ENCODE measurements at places on chromosomes 4 and X.

- no peak for DNase-seq
Measured at GRCh38 chrX:106331606-106332005, 163.5 kb downstream of the PWWP3B start.

- DNase-seq: no peak
Measured at GRCh38 chr4:27316176-27316575, 455.5 kb downstream of the STIM2 start.

DNA sequence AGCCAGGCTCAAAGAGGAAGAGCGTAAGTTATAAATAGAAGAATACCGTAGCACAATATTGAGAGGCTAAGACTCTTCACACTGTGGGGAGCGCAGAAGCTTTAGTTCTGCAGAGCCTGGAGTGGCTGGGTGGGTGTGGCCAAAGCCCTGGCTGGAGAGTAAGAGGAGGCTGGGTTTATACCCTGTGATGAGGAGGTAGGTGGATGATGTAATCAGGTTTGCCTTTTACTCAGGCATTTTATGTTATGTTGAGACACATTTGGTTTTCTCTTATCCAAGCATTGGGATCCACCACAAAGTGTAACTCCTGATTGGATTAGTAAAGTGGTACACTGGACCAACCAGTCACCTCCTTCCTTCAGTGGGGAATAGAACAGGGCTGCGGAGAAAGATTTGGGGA lies 13.9 kb downstream of the CDS1 start:
- no peak for DNase-seq

DNA sequence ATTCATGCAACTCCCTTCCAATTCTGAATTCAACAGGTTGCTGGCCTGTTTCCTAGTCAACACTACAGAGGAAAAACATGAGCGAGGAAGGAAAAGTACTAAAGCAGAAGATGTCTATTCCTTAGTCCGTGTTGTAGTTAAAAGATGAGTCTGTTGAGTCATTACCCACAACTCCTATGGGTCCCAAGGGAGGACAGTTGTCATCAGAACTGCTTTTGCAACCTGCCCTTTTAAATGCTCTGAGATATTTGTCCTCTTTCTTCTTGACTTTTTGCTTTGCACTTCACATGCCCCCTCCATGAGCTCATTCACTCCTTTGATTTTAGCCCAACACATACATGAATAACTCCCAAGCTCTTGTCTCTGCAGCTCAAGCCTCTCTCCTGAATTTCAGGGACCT lies 119.2 kb downstream of the CORIN start:
- no peak for DNase-seq

DNA sequence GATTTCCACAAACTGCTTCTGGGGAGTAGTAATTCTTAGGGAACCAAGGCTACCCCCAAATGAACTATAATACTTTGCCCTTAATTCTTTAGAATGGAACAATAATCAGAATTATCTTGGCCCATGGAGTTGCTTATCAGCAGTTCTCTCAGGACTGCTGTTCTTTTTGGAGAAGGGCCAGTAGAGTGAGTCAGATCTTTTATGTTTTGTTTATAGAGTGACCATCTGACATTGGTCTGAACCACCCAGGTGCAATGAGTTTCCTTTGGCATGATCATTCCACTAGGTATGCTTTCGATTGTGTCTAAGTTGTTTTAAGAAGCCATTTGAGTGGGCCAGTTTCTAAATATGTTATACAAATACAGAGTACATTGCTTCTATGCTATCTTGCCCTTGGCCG lies 31.8 kb downstream of the PRRG1 start:
- no peak for DNase-seq

GRCh38 chr4:175970724-175971123 lies 94.9 kb upstream of the WDR17 start:
- no peak for DNase-seq

GRCh38 chrX:103214870-103215424 lies at the start of gene BEX4:
BEX4 (plus strand) TSS chrX:103215108; CDS start chrX:103216154, 1,046 bp downstream.
- peak; percentile 53 for DNase-seq

DNA sequence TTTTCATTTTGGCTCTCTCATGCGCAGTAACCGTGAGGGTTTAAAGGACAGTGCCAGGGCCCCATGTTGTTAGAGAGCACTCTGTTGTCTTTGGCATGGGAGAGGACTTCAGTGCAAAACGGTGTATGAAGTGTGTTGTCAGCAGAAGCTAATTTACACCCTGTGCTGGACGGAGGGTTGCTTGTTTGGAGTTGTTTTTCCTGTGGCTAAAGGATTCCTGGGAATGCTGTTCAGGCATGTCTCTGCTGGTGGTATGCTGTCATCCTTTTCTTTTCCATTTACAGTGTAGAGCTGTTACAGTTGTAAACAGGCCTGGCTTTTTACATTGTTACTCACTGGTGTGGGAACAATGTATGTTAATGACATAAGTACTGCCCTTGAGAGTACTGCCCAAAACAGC lies 206.3 kb downstream of the CBR4 start:
- no peak for DNase-seq

DNA sequence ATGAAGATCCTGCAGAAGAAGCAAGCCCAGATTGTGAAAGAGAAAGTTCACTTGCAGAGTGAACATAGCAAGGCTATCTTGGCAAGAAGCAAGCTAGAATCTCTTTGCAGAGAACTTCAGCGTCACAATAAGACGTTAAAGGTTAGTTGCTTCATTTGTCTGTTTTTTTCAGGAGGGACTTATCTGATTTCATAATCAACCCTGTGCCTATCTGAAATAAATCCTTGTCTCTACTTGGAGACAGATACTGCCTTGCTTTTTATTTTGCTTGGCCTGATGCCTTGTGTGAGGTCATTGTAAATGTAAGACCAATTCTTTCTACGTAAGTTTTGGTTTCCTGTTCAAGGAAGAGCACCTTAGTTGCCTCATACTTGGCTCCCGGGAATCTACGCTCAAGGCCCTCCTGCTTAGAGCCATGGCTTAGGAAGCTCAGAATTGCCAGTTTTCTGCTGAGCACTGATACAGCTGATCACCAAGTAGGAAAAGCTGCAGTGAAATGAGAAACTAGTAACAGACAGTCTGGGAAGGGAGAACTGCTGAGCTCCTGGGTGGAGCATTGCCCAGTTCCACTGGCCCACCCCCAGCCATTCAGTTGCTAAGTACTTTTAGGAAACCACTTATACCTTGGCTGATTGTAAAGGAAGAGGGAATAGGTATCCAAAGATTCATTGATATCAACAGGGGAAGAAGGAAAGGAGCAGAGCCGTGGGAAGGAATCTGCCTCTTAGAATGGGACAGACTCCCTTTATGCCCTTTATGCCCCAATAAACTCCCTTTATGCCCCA lies 41.8 kb downstream of the RBBP7 start:
- DNase-seq: no peak

GRCh38 chr4:161496-162284 lies 37.4 kb downstream of the ZNF718 start:
- no peak for DNase-seq

- DNase-seq: no peak
Measured at GRCh38 chr4:153008578-153009199, 72.6 kb downstream of the FHDC1 start.

GRCh38 chr4:175705407-175705806 lies 106.7 kb downstream of the GPM6A start:
- no peak for DNase-seq

DNA sequence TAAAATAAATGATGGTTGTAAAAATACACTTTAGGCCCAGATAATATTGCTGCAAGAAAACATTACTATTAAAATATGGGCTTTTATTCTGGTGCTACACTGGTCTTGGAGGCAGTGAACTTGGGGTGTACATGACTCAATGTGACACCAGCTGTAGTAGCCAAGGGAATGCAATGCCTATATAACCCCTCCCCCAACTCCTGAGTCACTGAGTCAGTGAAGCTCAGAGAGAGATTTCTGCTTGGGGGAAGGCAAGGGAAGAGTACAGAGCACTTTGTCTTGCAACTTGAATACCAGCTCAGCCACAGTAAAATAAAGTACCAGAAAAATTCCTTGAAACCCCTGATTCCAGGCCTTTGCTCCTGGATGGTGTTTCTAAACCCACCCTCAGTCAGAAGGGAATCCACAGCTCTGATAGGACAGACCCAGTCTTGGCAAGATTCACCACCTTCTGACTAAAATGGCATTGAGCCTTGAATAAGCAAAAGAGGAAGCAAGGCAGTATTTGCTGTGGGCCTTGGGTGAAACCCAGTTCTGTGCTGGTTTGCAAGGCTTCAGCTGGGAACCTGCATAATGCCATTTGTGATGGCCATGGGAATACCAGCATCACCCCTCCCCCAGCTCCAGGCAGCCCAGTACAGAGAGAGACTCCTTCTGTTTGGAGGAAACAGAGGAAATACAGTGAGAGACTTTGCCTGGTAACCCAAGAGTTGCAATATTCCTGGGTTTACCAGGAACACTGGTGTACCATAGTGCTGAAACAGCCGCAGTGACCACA lies 209.9 kb downstream of the IQCM start:
- DNase-seq: no peak

DNA sequence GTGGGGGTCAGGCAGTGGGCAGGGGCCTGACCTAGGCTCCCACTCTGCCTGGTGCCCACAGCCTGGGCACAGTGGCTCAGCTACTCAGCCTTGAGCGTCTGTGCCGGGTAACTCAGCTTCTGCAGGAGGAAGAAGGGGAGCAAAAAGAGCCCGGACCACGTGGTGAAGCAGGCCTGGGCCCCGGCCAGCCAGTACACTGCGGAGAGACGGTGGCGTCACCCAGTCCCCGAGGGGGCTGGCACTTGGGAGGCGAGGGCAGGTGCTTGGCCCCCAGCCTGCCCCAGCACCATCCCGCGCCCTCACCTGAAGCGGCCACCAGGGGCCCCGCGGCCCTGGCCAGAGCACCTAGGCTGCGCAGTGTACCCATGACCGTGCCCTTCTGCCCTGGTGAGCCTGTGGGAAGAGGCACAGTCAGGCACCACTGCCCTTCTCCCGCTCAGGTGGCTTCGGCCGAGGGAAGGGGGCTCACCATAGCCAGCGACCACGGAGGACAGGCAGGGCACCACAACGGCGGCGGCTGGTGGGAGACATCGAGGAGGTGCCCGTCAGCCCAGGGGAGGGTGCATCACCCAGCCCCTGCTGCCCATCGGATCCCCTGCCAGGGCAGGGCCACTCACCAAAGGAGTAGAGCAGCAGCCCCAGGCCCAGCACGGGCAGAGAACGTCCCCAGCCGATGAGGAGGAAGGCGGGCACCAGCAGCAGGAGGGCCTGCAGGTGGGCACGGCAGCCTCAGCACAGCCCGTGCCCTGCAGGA lies 32.3 kb downstream of the NOP14 start:
- no peak for DNase-seq

- no peak for DNase-seq
Measured at GRCh38 chr4:139534287-139534950, 21.6 kb downstream of the SETD7 start.

DNA sequence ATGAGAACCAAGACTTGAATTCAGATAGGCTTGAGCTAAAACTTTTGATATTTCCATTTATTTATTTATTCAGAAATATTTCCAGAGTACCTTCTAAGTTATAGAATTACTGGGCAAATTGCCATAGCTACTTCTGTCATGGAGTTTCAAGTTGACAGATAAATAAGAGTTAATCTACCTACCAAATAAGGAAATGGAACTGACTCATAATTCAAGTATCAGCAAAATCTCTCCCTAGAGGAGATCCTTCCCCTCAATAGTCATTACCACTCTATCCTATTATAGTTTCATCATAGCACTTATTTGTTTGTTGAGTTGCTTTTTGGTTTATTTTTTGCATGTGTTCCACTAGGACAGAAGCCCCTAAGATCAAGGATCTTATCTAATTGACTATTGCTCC lies 48.8 kb upstream of the CCSER1 start:
- no peak for DNase-seq

GRCh38 chr4:101711590-101712260 lies 78.8 kb upstream of the BANK1 start:
- DNase-seq: no peak

DNA sequence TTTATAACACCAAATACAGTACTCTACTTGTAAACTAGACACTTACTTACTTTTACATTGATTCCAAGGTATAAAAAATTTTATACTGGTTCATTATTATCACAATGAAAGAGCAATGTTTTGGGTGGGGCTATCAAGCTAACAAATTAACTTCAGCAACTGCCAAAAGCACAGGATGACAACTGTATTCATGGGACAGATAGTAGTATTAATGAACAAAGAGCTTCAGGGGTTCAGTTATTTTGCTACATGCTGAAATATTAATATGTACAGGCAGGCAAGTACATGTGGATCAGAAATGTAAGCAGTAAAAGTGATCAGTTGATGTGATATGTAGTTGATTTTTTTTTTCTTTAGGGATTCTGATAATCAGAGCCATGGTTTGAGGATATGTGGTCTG lies 112.9 kb downstream of the NAA11 start:
- DNase-seq: no peak

DNA sequence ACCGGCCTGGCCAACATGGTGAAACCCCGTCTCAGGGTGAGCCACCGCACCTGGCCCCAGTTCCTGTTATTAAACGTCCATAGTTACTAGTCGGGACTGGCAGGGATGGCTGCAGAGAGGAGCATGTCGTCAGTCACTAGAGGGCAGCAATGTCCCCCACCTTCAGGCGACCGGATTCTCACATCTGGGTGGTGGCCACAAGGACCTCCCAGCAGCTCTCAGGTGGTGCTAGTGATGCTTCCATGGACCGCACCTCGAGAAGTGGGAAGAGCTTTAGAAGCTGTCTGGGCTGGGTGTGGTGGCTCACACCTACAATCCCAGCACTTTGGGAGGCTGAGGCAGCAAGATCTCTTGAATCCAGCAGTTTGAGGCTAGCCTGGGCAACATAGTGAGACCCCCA lies 13.3 kb upstream of the IL3RA start:
- peak; percentile 23 for DNase-seq

- no peak for DNase-seq
Measured at GRCh38 chr4:21032089-21032645, 331.9 kb downstream of the PACRGL start.

GRCh38 chr4:156732634-156733033 lies 239.0 kb downstream of the PDGFC start:
- DNase-seq: no peak

- DNase-seq: no peak
Measured at GRCh38 chr4:168059251-168059650, 33.1 kb upstream of the ANXA10 start.

DNA sequence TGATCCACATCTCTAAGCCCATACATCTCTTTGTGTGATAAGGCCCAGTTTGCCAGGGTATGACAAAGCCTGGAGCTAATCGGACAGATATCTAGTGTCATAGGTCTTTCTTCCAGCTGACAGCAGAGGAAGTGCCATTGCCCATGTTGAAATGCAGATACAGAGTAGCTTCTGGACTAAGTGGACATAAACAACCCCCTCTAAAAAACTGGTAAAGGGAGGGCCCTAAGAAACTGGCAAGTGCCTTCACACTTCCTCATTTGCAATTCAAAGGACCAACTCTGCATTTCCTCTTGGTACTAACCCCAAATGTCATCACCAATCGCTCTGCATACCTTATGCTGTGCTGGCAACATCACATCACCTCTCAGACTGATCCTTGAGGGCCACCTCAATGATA lies 20.8 kb downstream of the ARHGEF6 start:
- DNase-seq: no peak

DNA sequence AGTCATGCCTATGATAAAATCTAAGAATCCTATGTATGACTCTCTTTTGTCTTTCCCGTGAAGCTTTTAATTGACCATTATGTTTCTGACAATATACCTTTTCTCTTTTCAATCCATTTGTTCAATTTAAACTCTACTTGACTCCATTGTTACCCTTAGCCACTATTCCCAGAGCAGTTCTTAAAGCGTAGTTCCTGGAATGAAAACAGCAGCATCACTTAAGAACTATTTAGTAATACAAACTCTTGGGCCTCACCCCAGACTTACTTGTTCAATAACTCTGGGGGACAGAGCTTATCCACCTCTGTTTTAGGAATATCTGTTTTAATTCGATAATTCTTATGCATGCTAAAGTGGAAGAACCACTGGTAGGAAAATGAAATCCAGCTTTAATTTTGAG lies 358.4 kb downstream of the PRR32 start:
- DNase-seq: no peak

GRCh38 chr4:109389369-109390114 lies 44.1 kb upstream of the SEC24B start:
- DNase-seq: no peak

Measured in stimulated activated CD8-positive, alpha-beta memory T cell treated with anti-CD3 and anti-CD28 coated beads, Interleukin-2, amount 100 ng/mL, for 1 hour (primary cell).